ENCODE measurements at places on chromosomes 4 and X.

DNA sequence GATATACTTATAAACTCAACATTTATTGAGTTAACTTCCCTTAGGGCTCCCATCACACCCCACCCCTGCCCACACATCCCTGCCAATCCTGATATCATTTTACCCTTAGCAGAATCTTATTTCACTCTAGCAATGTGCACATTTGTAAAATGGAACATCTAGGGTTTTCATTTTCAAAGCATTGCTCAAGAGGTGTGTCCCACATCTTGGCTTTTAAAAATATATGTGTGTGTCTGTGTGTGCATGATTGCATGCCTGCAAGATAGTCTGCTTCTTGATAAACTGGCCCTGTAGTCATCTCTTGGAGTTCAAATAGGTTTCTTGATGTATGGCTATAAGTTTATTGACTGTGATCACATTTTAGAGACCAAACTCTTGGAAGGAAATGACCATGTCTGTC, 26.4 kb upstream of the EGF start:
- DNase-seq: no peak

DNA sequence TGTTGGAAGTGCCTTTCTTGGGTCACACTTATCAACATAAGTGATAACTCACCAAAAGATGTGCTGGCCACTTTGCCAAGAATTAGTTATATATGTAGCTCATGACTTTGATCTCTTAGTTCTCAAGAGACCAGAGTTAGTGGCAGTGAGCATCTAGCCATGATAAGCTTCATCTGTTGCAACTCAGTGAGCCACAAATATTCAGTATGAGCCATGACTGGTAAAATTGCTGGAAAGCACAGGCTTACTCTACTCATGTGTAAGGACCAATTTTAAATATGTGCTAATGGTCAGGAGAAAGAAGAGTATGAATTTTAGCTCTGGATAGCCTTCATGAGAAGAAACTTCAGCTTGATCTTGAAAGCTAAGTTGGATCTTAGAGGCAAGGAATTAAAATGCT, 59.4 kb upstream of the TLL1 start:
- DNase-seq: no peak

DNA sequence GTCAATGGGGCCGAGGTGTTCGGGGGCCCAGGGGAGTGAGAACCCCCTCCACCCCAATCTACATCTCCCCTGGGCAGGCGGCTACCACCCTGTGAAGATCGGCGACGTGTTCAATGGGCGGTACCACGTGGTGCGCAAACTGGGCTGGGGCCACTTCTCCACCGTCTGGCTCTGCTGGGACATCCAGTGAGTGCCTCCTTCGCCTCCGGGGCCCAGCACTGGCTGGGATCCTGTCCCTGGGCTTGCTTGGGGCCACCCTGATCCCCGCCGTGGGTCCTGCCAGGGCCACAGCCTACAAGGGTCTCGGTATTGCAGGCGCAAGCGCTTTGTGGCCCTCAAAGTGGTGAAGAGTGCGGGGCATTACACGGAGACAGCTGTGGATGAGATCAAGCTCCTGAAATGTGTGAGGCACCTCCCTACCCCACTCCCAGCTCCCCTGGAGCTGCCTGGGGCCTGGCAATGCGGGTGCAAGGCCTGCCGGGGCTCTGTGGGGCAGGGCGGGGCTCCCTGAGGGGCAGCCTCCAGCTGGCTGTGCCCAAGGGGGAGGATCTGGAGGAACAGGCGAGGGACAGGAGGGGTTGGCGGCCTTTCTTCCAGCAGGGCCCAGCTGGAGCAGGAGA, 697 bp downstream of the SRPK3 start:
- no peak for DNase-seq

GRCh38 chrX:150157291-150157690, 205.8 kb upstream of the MAMLD1 start:
- no peak for DNase-seq

- DNase-seq: no peak
Observed at GRCh38 chr4:815464-816146, 10.3 kb downstream of the CPLX1 start.

GRCh38 chr4:78312989-78313753, 238.4 kb upstream of the ANXA3 start:
- no peak for DNase-seq

GRCh38 chr4:26346203-26346620, 25.4 kb downstream of the RBPJ start:
- DNase-seq: peak; percentile 91

- no peak for DNase-seq
Observed at GRCh38 chr4:159021597-159022385, 81.1 kb upstream of the RAPGEF2 start.

GRCh38 chrX:130593911-130594310, 192.1 kb downstream of the RBMX2 start:
- no peak for DNase-seq

DNA sequence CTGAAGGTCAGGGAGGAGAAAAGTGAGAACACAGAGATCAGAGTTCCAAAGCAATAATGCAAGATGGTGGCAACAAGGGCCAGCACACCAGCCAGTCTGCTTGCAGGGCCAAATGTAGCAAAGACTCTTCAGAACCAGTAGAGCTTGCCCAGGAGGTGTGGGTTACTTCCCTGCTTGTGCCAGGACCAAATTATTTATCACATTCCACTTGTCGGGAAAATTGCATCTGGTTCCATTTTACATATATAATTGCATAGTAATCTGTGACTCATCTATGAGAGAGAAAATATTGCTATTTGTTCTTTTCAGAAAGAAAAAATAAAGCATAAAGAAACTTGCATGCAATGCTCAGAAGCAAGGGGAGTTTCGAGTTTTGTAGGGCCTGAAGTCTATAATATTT, 41.4 kb downstream of the MAML3 start:
- no peak for DNase-seq

DNA sequence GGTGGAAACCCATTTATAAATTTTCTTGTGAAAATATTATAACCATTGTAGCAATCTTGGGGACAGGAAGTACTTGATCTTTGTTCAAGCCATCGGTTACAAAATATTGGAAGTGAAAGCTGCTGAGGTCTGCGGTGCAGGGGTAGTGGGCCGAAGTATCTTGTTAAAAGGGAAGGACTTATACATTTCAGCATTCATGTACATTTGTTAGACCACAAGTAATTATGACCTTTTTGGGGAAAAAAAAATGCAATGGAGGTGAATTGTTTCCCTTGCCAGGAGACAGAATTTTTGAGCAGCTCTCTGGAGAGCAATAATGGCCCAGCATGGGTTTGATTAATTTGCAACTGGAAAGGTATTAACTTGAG, 121.3 kb downstream of the EGF start:
- no peak for DNase-seq

DNA sequence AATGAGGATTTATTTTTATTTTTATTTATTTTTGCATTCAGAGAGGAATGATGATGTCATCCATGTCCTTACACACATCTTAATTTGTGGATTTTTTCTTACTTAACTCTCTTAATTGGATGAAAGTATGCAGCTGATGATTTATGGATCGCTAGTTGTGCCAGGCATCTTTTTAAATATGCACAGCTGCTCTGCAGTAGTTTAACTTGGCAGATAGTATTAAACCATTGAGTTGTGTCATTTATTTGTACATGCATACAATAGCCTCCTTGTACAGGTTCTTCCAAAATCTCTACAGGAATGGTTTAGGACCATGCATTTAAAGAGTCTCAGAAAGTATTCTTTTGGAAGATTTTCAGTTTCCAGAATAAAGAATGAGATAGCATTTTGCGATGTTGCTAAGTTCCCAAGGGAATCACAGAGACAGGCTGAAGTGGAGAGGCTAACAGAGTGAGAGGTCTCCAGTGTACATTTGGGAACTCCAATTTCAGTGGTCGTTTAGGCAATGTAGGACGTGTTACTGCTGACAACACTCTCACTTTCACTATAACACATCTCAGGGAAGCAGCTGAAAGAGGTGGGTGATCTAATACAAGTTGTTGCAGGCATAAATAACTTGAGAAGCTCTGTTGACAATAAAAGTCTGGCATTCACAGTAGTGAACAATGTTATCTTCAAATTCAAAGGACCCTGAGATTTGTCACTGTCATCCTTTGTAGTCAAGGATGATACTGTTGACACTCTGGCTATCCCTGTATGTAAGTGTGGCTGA, 49.9 kb upstream of the SCRG1 start:
- DNase-seq: no peak

DNA sequence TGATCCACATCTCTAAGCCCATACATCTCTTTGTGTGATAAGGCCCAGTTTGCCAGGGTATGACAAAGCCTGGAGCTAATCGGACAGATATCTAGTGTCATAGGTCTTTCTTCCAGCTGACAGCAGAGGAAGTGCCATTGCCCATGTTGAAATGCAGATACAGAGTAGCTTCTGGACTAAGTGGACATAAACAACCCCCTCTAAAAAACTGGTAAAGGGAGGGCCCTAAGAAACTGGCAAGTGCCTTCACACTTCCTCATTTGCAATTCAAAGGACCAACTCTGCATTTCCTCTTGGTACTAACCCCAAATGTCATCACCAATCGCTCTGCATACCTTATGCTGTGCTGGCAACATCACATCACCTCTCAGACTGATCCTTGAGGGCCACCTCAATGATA, 20.8 kb downstream of the ARHGEF6 start:
- no peak for DNase-seq

DNA sequence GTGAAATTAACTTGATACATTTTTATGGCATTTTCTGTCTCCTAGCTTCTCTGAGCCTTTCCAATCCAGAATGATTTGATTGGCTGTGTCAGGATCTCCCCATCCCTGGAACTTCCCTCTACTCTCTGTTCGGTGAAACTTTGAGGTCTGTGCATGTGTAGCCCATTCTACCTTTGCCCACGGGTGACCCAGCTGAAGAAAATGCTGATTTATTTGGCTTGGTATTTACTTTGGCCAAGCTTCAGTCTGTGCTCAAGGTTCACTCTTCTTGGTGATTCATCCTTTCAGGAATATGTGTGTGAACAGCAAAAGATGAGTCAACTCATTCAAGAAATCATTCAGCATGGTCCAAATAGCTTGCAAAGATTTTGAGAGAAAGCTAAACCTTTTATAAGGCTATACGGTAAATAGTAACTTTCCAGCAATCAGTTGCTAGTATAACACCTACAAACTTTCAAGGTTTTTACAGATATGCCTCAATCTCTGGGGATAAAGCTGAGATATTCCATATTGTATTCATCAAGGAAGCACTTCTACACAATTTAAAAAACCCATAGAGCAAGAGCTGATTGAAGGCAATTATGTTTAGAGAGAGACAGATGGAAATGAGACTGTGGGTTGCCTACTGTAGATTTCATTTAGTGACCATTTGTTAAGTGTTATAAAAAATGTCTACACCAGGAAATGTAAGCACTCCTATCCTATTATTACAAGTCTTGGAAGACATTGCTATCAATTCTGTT, 233.9 kb upstream of the CXXC4 start:
- peak; percentile 32 for DNase-seq

- DNase-seq: no peak
Observed at GRCh38 chr4:138751309-138751708, 264.3 kb upstream of the NOCT start.

- no peak for DNase-seq
Observed at GRCh38 chrX:70324326-70324725, 34.4 kb downstream of the KIF4A start.

DNA sequence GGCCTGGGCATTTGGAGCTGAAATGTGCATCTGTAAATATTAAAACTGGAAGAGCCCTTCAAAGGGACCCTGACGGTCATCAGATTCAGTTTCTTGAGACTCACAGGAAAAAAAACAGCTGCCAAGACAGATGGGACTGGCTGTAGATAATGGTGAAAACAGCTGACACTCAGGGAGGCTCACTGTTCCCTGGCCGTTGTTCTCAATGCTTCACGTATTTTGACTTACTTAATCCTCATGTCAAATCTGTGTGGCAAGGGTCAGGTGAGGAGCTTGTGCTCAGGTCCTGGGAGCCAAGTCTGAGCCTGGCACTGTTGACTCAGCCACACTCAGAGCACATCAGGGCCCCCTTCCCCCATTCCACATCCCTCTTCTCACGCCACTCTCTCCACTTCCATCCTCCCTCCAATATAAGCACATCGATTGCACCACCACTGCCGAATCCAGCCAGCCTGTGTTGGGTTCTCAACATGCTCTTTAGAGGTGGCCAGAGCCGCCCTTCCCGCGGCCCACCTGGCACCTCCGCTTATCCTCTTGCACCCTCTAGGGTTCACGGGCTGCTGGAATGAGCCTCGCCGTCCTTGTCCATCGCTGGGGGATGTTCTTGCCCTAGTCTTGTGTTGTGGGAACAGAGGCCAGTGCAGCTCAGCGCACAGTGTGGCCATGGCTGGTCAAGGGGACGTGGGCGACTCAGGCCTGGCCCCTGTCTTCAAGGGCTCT, 40.1 kb downstream of the EVC start:
- peak; percentile 54 for DNase-seq

DNA sequence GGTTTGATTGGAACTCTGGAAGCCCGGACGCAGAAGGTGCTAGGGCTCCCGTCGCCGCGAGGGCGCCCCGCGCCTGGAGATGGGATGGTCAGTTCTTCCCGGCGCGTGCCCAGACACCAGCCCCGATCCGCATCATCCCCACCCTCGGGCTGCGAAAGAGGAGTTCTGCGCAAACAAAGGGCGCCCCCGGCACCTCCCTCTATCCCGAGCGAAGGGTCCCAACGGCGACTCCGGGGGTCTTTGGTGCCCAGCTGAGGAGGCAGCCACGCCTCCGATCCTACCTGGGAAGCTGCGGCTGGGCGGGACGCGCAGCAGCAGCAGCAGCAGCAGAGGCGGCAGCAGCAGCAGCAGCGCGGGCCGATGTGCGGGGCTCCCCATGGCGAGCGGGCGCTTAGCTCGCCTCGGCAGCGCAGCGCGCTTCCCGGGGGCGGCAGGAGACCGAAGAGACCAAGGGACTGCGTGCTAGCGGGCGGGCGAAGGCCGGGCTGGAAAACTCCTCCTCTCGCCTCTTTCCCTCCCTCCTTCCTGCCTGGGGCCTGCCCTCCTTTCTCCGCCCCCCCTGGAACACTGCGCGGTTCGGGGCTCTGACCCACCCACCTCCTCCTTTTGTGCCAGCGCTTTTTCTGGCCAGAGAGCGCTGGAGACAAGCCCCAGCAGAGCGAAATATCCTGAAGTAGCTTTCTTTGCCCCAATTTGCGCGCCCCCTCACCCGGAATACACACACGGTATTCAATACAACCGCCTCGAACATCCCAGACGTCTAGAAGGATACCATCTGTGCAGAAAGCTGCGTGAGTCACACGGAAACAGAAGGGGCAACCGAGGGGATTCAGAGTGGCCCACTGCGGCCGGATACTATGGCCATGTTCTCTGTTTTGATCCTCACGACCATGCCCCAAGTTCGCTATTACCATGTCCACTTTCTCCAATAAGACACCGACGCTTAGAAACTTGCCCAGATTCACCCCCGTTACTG, at the start of gene SRPX:
Gene SRPX, minus strand, starts transcription at position 457 of the 976 bp plus-strand sequence. Its CDS starts 79 bp downstream, at position 378.
- peak; percentile 41 for DNase-seq

- peak; percentile 58 for DNase-seq
Observed at GRCh38 chr4:165464813-165465381, 86.1 kb downstream of the CPE start.

Data from lung microvascular endothelial cell (primary cell).